ENCODE measurements at places on chromosomes 1 and 21.

GRCh38 chr1:85359874-85360721 is 83.7 kb upstream of the BCL10 start:
- no peak for DNase-seq

GRCh38 chr1:204107892-204108291 is 35.0 kb downstream of the SOX13 start:
- DNase-seq = no peak

- DNase-seq = no peak
Measured at GRCh38 chr1:157115851-157116736, 16.5 kb upstream of the ETV3L start.

DNA sequence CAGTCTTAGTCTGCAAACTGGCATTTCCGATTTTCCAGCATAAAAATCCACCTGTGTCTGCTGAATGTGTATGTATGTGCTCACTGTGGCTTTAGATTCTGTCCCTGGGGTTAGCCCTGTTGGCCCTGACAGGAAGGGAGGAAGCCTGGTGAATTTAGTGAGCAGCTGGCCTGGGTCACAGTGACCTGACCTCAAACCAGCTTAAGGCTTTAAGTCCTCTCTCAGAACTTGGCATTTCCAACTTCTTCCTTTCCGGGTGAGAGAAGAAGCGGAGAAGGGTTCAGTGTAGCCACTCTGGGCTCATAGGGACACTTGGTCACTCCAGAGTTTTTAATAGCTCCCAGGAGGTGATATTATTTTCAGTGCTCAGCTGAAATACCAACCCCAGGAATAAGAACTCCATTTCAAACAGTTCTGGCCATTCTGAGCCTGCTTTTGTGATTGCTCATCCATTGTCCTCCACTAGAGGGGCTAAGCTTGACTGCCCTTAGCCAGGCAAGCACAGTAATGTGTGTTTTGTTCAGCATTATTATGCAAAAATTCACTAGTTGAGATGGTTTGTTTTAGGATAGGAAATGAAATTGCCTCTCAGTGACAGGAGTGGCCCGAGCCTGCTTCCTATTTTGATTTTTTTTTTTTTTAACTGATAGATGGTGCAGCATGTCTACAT is 2.5 kb upstream of the OLFML3 start:
- DNase-seq = no peak

- no peak for DNase-seq
Measured at GRCh38 chr1:20052386-20052785, 17.6 kb upstream of the PLA2G5 start.

- no peak for DNase-seq
Measured at GRCh38 chr1:212007886-212008285, 27.5 kb downstream of the INTS7 start.

DNA sequence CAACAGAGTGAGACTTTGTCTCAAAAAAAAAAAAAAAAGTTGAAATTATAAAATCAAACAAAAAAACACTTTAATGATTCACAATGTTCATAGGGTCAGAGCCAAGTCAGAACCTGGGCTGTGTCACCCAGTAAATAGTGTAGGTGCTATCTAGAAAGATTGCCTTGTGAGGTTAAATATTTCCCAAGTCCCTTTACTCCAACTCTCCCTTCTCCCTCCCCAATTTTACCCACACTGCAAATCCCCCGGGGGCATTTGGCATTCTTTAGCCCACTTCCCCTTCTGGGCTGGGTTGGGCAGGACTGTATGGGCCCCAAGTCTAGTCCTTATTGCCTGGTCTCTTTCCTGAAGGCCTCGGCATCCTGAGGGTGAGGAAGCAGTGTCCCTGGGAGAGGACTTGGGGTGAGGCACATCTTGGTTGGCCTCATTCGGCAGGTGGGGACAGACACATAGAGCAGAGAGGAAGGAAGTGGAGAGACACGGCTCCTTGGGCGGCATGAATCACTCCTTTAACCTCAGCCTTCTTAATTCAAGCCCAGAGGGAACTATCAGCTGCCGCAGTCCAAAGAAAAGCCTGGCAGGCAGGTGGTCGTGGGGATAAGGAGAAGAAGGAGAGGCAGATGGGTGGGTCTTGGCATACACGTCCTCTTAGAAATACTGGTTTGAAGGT is 8.2 kb downstream of the ADORA1 start:
- no peak for DNase-seq

DNA sequence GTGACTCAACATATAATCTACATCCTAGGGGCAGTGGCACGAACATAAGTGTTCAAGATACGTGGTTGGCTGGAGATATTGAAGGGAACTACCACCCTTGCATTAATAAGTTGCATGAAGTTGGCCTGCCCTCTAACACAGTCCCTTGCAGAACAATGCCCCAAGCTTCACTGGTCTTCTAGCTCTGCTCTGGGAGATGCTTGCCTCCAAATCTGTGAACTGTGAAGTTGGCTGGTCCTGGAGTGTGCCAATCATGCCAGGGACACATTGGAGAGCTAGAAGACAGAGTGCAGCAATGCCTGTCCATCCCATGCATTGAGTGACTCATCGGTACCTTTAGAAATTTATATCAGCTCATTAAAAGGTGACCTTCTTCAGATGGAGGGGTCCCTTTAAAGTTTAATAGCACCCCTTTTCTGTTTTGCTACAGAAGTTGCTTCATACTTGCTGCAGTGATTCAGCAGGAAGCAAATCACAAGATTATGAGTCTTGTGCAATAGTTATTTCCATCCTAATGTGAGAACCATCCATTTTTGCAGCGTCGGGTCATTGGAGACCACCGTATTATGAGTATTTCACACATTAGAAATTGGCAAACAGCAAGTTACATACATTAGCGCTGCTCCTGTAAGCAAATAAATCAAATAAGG is 55.2 kb upstream of the KAZN start:
- DNase-seq = no peak

DNA sequence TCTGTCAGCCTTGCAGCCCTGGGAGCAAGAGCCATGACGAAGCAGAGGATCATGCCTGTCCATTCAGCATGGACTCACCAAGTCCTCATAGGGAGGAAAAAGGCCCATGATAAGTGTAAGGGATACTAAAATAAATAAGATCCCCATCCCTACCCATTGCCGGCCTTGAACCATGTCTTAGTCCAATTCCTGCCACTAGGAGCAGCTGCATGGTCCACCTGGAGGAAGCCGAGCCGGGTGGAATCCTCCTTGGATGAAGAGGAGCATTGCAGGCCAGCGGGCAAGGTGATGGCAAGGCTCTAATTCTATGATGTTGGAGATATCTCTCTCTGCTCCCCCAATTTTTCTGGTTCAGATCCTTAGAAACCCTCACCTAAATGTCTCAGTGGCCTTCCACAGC is 38.7 kb upstream of the SYT6 start:
- DNase-seq = no peak

GRCh38 chr1:226487921-226488320 is 60.6 kb upstream of the STUM start:
- DNase-seq = no peak

DNA sequence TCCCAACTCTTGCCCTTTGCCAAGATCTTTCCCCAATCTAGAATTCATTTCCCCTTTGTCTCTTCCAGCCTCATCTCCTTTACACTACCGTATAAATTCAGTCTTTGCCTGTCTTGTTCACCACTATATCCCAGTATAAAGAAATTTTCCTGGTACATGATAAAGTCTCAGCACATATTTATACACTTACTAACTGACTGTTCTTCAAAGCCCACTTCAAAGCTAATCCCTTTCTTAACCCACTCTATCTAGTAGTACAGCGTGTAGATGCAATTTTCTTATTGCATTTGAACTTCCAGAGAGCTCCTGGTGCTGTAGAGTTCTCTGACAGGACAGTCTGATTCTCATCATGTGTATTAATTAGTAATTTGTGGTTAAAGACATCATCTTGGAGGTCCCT is 78.1 kb downstream of the LRRC53 start:
- DNase-seq = no peak

DNA sequence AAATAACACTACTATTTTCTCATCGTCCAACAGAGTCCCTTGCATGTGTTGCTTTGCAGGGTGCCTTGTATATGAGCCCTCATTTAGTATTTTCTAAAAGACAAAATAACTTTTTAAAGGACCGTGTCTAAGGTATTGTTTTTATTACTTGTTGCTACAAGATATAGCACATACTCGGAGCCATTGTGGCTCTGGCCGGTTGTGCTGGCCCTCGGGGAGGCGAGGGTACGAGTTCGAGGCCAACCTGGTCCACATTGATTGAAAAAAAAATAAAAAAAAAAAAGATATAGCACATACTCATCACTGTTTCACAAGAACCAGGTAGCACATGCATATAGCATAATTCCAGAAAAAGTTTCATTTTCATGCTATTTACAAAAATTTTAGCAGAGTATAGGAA is 869.2 kb downstream of the MRPL39 start:
- DNase-seq = no peak

DNA sequence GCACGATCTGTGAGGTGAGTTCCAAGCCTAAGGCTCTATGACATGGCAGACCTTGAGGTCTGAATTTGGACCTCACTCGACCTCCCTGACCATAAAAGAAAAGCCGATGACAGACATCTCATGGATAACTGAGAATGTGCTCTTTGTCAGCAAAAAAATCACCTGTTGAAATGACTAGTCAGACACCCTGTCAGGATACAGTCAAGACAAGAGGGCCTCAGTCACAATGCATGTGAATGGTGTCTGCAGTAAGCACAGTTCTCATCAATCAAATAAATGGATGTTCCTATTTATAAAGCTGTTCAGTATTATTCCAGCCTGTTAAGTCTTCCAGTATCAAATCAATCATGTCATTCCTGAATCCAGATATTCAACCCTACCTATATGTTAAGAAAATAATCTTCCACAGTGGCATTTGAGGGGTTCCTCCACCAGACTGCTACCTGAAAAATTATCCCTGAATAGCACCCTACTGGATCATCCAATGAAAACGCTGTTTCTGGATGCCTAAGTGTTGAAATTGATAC is 28.6 kb upstream of the EXO1 start:
- no peak for DNase-seq
